Omental fat pad (tissue), 4 donors: ENCODE measurements at places on chromosomes 16 and 17.

DNA sequence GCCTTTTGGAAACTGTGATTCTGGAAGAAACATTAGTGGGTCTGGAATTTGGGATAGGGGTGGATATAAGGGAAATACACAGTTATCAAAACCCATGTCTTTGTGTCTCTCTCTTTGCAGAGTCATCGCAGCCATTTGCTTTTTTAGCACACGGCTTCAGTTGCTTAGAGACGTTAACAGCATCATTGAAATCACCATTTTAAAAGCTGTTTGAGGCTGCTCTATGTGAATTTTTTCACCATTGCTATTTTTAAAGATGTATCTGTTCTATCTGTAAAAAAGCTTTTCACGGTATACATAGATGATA lies 47.3 kb downstream of the OMG start:
- no peak for DNase-seq

GRCh38 chr16:68665501-68665900 lies 20.4 kb downstream of the CDH3 start:
- no peak for DNase-seq

DNA sequence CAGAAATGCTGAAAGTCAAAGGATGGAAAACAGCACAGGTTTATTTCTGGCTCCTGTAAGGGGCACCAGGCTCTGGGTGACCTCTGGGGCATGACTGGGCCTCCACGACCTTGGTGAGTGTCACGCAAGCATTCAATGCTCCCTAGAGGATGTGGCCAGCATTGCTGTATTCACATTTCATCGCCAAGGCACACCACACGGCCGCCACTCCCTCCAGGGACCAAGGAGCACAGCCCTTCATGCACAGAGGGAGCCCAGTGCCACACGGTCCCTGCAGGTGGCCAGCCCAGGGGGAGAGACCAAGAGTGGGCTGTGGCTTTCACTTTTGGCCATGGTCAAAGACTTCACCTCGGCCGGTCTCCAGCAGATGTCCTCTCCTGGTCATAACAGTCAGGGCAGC lies 137.4 kb upstream of the TNRC6C start:
- DNase-seq: no peak

- no peak for DNase-seq
Measured at GRCh38 chr17:45722161-45722560, 62.0 kb upstream of the CRHR1 start.

DNA sequence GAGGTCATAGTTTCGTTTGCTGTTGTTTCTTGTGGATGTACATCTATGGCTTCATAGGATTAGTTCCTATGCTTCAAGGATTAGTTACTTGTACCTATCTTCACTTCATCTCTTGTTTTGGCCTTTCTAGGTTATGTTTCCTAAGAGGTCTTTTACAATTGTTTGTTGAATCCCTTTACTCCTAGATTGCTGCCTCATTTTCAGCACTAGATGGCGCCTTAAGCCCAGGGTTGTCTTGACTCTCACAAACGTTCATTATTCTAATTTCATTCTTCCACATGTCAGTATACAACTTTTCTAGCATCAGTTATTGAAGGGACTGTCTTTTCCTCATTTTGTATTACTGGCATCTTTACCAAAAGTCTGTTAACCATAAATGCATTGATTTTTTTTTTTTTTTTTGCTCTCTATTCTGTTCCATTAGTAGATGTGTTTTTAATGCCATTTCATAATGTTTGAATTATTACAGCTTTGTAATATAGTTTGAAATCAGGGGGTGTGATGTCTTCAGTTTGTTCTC lies 45.0 kb upstream of the NACA2 start:
- no peak for DNase-seq

DNA sequence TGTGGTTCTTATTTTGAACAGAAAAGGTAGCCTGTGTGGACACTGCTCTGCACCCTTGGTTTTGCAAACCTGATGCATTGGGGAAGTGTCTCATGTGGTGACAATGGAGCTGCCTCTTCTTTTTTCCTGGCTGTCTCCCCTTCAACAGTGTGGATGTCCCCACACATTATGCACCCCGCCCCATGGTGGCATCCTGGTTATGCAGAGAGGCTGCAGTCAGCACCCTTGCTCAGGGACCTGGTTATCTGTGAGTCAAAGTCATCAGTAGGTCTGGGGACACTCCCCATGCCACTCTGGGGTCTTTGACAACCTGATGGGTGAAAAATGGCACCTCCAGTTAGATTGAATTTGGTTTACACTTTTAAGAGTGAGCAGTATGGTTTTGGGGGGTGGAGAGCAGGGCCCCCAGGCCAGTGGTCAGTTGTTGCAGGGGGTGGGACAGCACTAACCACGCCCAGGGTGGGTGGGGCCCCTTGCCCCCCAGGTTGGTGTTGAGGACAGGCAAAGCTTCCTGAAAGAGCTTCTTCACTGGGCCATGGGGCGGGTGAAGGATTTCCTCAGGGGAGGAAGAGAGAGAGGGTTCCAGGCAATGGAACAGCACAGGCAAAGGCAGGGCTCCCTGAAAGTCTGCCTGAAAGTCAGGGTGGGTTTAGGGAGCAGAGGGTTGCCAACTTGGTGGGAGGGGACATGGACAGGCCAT lies 24.6 kb upstream of the KCNJ12 start:
- DNase-seq: no peak

DNA sequence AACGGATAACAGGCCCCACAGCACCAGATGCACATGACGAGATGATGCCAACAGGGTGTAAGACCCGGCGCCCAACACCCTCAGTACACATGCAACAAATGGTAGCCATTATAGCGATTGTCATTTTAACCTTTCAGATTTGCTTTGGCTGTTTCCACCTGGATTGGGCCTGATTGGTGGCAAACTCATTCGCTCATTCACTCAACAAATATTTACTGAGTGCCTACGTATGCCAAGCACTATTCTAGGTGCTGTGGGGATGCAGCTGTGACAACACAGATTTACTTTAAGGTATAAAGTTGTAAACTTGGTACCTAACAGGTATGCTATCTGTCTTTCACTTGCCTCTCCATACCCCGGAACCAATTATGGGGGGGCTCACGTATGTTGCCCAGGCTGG lies 66.8 kb downstream of the SRCIN1 start:
- no peak for DNase-seq

GRCh38 chr17:67156269-67157199 lies 88.5 kb downstream of the HELZ start:
- DNase-seq: no peak

DNA sequence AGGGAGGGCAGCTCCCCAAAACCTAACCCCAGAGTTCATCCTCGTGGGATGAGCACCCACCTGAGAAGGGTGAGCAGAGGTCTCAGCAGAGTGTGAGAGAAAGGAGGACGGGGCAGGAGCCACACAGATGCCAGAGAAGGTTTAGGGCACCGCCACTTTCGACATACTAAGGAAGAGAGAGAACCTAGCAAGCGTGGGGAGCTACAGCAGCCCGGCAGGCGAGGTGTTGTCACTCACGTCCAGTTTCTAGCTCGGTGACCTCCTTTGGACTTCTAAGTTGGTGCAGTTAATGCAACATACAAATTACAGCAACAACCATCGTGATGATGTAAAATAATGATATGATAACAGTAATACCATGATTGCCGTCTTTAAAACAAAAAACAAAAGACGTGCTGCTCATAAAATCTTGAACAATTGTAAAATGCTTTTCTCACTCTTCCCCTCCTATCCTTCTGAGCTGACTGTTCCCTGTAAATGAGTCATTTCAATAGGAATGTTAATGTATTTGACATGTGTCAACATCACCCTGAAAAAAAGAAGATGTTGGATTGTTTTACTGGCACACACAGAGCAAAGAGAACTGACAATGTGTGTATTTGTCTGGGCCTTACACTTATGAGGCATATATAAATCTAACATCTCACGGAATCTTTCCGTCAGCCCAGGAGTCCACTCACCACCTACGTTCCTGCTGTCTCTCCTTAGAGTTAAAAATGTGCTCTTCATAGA lies 158.2 kb upstream of the MAF start:
- no peak for DNase-seq

GRCh38 chr17:77790143-77790829 lies 168.2 kb upstream of the TNRC6C start:
- DNase-seq: no peak

GRCh38 chr16:85227084-85227945 lies 115.0 kb upstream of the CIBAR2 start:
- DNase-seq: no peak

- no peak for DNase-seq
Measured at GRCh38 chr16:83772806-83773205, 35.0 kb upstream of the HSBP1 start.

- no peak for DNase-seq
Measured at GRCh38 chr17:40179923-40180659, 2.8 kb downstream of the RAPGEFL1 start.

- DNase-seq: no peak
Measured at GRCh38 chr17:53470626-53471025, 352.1 kb upstream of the KIF2B start.

DNA sequence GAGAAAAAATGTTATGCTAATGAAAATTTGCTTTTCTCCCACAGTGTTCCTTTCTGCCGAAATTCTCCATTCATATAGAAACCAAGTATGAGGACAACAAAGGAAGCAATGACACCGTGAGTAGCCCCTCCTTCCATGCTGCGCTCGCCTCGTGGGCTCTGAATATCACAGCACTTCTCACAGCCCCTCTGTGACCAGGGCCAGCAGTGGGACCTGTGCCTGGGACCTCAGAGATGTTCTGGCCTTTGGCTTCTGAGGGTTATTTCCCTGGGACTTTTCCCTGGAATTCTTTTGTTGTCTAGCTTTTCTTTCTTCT lies 139.6 kb upstream of the NOL11 start:
- no peak for DNase-seq

DNA sequence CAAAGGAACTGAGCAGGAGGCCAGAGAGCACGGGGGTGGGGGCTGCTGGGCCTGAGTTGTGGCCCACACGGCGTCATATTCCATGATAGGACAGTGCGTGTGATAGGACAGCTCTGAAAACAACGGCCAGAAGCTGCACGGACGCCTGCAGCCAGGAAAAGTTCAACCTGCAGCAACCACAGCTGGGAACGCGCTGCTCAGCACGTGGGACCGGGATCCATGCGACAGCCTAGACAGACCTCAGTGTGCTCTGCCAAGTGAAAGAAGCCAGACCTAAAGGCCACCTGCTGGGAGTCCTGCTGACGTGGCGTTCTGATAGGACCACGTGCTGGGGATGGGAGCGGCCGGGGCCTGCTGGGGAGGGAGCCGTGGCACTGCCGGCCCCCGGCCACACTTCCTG lies 21.6 kb downstream of the CTU2 start:
- DNase-seq: no peak

DNA sequence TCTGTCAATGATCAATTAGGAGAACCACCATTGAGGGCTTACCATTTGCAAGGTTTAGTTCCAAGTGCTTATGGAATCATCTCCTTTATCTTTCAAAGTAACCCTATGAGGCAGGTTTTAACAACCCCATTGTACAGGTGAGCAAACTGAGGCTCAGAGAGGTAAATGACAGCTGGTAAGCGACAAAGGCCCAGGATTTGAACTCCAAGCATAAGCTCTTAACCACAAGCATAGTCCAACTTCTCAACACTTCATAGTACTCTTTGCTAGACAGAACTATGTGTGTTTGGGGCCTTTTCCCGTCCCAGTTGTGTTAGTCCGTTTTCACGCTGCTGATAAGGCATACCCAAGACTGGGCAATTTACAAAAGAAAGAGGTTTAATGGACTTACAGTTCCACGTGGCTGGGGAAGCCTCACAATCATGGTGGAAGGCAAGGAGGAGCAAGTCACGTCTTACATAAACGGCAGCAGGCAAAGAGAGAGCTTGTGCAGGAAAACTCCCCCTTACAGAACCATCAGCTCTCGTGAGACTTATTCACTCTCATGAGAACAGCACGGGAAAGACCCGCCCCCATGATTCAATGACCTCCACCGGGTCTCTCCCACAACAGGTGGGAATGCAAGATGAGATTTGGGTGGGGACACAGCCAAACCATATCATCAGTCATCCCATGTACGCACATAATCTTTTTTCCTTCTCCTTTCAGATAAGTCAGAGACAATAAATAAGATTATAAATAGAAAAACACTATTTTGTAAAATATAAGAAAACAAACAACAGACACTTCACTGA lies 6.4 kb downstream of the RPH3AL start:
- no peak for DNase-seq

DNA sequence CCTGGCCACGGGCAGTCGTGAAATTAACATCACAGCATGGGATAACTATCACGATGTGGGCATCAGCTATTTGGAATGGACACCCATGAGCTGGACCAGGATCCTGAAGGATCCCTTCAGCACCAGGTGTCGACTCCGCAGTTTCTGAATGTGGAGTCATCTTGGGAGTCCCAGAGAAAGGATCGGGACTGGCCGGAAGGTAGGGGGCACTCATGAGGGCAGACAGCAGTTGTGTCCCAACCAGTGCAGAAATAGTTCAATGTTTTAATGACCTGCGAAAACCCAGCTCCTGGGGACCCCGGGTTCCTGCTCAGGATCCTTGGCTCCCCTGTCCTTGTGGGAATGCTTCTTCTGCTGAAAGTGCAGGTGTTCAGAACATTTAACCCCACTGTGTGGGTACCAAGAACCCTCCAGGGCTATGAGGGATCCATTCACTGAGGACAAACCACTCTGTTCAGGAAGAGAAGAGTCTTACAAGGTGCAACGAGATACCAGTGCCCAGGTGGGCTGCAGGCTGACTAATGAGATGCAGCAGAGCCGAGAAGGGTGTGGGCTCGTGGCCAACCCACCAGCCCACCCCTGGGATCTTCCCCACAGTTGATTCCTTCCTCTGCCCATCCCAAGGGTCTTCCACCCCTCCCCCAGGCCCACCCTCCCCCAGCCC lies 154.8 kb downstream of the SALL1 start:
- DNase-seq: no peak

GRCh38 chr17:81277421-81277820 lies 17.7 kb downstream of the SLC38A10 start:
- no peak for DNase-seq

DNA sequence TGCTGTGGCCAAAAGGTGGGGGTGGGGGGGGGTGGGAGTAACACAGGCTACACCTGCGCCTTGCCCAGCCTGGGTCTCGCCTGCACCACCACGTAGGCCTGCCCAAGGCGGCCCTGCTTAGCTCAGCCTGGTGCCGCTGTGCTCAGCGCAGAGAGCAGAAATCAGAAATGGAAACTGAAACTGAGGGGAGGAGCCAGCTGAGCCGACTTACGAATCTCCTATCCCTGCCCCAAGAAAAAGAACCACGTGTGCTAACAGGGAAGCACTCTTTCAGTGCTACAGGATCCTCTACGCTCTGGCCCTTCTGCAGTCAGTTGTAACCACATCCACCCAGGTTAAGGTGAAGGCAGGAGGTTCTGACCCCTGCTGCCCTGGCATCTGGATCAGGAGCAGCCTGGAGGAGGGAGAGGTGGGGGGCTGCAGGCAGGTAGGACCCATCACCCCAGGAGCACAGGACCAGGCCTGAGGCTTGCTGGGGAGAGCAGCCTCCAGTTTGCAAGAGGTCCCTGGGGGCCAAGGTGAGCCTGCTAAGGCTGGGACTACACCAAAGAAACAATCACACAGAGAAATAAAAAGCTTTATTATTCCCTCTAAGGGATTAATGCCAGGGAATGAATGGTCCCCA lies at the start of gene DHX58:
Gene DHX58 (minus strand): TSS at position 163 of the 625 bp plus-strand sequence. CDS start 822 bp downstream, outside the sequence.
- no peak for DNase-seq

DNA sequence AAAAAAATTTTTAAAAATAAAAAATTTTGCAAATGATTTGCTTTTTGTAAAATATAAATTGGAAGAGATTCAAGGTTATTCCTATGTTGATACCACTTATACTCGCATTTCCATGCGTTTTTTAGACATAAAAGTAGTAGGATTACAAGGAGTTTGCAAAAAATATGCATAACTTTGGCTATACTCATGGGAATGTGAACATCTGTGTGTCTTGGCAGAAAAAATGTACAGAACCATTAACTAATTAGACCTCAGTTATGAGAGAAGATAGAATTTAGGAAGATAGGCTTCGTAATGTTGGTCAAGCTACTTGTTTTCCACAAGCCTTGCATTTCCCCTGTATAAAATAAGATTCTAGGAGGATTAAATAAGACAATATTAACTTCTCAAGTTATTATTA lies 61.1 kb upstream of the VPS4A start:
- no peak for DNase-seq
